Thymus (tissue), 14 donors: ENCODE measurements at places on chromosomes 6 and 20.

DNA sequence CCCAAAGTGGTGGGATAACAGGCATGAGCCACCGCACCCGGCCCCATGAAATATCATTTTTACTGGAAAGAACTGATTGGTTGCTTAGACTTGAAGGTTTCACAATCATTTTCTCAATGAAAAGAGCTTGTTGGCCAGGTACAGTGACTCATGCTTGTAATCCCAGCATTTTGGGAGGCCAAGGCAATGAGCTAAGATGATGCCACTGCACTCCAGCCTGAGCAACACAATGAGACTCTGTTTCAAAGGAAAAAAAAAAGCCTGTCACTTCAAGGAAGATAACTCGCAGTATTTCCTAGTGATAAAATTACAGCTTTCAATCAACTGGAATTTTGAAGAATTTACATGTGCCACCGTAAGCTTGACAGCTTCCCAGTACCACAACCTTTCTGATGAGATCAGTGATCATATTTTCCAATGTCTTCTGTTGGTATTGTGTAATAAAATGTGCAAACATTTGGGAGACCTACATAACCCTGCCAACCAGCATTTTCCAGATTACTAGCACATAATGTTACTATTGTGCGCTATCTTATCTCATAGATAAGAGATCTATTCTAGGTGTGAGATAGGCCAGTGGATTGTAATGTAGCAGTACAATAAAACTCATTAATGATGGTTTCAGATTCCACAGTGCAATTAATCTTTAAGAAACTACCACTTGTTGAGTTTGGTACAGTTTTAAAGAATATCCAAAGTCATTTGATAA is 7.2 kb downstream of the PNLDC1 start:
- H3K36me3 ChIP-seq = no peaks in the 10 kb centered on the region
- DNase-seq = no peak
- no peak overlapping the region for H3K27ac ChIP-seq
- no peaks in the 10 kb centered on the region for H3K27me3 ChIP-seq
- no peak overlapping the region for H3K4me3 ChIP-seq

DNA sequence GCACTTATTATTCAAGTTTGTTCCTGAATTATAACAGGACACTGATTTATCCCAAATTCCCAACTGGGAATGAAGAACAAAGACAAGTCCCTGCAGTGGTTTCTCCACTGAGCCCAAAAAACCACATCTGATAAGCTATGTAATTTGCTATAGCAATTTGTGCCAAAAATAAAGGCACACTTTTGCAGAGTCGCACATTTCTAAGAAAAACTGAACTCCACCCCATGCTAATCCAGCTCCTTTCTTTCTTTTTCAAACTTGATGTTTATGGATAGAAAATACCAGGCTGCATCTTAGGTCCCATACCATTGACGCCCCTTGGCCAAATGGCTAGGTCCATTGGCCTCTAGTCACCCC is 170.2 kb upstream of the CITED2 start:
- peaks cover 13% of the 10 kb centered on the region for H3K4me1 ChIP-seq
- no peaks in the 10 kb centered on the region for H3K27me3 ChIP-seq
- H3K4me3 ChIP-seq = no peak overlapping the region
- no peak for DNase-seq
- no peak overlapping the region for H3K27ac ChIP-seq

DNA sequence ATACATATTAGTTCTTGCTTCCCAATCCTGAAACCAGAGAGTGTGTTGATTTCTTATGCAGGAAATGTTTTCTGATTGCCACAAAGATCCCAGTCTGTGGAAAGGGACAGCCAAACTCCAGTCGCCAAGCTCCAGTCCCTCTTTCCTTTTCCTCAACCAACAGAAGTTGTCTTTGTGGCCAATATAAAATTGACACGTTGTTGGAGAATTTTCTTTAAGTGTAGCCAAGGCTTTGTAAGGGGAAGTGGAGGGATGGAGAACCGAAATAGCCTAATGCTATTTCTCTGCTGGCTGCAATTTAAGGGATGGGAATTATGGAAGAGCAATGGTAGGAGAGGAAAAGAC is 5.4 kb downstream of the ADGRB3 start:
- H3K4me1 ChIP-seq = peaks cover 5% of the 10 kb centered on the region
- no peak for DNase-seq
- H3K27ac ChIP-seq = no peak overlapping the region
- peaks cover 12% of the 10 kb centered on the region for H3K27me3 ChIP-seq
- no peaks in the 10 kb centered on the region for H3K36me3 ChIP-seq

GRCh38 chr6:7769702-7770101 is 43.8 kb downstream of the BMP6 start:
- no peaks in the 10 kb centered on the region for H3K27me3 ChIP-seq
- no peaks in the 10 kb centered on the region for H3K36me3 ChIP-seq
- no peak overlapping the region for H3K27ac ChIP-seq

GRCh38 chr6:148760568-148761526 is 14.0 kb downstream of the UST start:
- H3K36me3 ChIP-seq = no peaks in the 10 kb centered on the region
- DNase-seq = peak; percentile 54
- H3K27me3 ChIP-seq = no peaks in the 10 kb centered on the region
- peak overlapping the region; percentile 82 for H3K27ac ChIP-seq
- H3K4me1 ChIP-seq = peaks cover 35% of the 10 kb centered on the region
- no peak overlapping the region for H3K4me3 ChIP-seq

GRCh38 chr6:140487586-140487985 is 1113.1 kb upstream of the CITED2 start:
- no peaks in the 10 kb centered on the region for H3K27me3 ChIP-seq
- no peak overlapping the region for H3K27ac ChIP-seq

GRCh38 chr6:14881398-14881797 is 364.5 kb upstream of the JARID2 start:
- H3K4me3 ChIP-seq = no peak overlapping the region
- H3K4me1 ChIP-seq = peaks cover 16% of the 10 kb centered on the region
- no peaks in the 10 kb centered on the region for H3K27me3 ChIP-seq
- no peak overlapping the region for H3K27ac ChIP-seq
- DNase-seq = no peak

DNA sequence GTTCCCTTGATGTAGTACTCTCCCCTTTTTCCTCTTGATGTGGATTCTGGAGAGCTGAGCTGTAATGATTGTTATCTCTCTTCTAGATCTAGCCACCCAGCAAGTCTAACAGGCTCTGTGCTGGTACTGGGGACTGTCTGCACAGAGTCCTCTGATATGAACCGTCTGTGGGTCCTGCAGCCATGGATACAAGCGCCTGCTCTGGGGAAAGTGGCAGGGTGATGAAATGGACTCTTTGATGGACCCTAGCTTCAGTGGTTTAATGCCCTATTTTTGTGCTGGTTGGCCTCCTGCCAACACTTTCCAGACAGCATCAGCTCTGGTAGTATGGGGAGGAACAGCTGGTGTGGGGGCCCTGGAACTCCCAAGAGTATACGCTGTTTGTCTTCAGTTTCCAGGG is 216.3 kb downstream of the ADGRG6 start:
- H3K4me1 ChIP-seq = peaks cover 4% of the 10 kb centered on the region
- no peak overlapping the region for H3K27ac ChIP-seq
- no peaks in the 10 kb centered on the region for H3K27me3 ChIP-seq
- peak; percentile 12 for DNase-seq
- H3K36me3 ChIP-seq = no peaks in the 10 kb centered on the region
